HuH-7.5 (cell line): ENCODE measurements at places on chromosomes 7 and 10.

DNA sequence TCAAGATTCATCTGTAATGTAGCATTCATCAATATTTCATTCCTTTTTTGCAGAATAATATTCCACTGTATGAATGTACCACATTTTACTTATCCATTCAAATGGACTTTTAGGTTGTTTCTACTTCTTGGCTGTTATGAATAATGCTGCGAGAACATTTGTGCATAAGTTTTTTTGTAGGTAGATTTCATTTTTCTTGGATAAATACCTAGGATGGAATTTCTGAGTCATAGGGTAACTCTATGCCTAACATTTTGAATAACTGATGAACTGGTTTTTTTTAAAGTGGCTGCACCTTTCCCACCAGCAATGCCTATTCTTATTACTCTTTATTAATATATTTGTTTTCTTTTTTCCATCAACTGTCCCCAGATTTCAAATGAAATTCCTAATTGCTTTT, 9.1 kb upstream of the XPNPEP1 start:
- no peak for DNase-seq

- DNase-seq: no peak
These were observed 160.2 kb upstream of the SVIL start for GRCh38 chr10:29794776-29795611.

DNA sequence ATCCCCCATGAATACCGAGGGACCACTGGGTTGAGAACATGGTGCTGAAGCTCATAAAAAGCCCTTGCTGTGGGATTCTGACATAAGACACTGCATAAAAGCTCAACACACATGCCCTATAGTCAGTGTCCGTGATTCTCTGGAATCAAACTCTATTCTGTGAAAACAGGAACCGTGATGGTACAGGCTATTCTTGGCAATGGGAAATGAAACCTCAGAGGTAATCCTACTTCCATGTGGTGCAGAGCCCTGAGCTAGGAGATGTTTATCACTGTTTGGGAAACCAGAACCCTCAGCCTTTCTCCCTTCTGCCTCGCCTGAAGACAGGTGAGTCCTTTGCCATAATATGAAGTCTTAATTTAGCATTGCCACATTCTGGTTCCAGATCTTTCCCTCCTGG, 80.8 kb upstream of the PRSS1 start:
- no peak for DNase-seq

GRCh38 chr10:16943295-16944285, 126.4 kb upstream of the RSU1 start:
- DNase-seq: no peak

DNA sequence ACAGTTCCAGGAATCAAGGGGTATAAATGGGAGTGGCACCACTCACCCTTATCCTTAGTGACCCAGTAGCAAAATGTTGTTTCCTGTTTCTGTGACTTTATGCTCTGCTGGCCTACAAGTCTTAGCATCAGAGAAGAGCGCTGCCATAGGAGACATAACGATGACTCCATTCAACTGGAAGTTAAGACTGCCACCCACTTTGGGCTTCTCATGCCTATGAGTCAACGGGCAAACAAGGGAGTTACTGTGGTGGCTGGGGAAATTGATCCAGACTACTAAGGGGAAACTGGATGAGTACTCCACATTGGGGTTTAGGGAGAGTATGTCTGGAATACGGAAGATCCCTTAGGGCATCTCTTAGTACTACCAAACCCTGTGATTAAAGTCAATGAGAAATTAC, 40.6 kb upstream of the PIK3CG start:
- DNase-seq: no peak

GRCh38 chr7:87218796-87219544, 562 bp downstream of the TMEM243 start:
- no peak for DNase-seq

DNA sequence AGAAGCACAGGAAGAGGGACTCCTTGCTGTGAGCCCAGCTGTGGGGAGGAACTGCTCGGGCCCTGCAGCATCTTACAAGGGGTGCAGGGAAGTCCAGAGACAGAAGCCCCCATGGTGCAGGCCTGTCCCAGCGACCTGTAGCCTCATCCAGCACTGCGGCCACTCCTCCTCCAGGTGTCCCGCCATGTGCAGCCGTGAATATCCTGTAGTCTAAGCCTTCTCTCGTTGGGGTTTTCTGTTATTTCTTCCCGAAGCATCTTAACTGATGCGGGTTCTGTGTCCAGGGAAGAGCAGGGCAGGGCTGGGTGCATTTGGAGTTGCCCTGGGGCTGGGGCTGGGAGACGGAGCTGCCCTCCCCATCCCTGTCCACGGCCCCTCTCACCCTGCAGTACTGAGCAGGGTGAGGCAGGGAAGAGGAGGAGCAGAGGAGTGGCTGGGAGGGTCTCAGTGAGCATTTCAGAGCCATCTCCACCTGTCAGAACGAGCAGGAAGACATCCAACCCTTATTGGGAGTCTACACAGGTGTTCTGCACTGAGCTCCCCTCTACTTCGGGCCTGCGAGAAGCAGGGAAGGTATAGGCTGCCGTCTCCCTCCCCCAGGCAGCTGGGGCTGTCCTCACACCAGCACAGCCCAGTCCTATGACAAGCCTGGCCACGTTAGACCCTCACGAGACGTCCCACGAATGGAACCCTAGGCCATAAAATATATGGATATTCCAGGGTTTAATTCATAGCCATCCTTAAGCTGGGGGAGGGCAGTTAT, 494.5 kb downstream of the DNAJB6 start:
- DNase-seq: no peak

GRCh38 chr7:50564640-50565558, at the start of gene DDC:
TSS of gene DDC (minus strand) at chr7:50565405. CDS start at chr7:50544085, 21,320 bp downstream.
- no peak for DNase-seq

DNA sequence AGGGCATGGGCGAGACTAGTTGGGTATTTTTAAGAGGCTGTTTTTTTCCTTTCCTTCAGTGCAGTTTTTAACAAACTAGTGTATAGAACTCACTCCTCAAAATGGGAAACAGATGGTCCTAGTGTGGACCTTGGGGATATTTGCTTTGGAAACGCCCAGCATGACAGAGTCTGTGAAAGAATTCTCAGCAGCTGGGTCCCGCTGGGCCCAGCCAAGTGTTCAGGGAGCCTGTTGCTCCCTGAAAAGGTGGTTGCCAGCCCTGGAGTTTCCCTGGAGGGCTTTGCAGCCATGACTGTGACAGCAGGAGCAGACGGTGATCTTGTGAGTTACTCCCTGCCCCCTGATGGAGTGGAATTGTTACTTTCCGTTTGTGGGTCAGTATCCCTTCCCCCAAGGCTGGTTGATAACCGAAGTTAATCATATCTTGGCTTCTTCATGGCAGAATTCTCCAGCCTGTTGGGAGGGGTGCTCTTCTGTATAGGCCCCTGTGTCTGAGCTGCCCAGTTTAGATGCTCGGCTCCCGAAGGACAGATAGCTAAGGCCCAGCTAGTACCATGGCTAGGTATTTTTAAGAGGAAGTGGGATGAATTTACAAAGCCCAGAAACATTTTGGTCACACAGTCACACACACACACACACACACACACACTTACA, 278.6 kb upstream of the HABP2 start:
- DNase-seq: no peak

DNA sequence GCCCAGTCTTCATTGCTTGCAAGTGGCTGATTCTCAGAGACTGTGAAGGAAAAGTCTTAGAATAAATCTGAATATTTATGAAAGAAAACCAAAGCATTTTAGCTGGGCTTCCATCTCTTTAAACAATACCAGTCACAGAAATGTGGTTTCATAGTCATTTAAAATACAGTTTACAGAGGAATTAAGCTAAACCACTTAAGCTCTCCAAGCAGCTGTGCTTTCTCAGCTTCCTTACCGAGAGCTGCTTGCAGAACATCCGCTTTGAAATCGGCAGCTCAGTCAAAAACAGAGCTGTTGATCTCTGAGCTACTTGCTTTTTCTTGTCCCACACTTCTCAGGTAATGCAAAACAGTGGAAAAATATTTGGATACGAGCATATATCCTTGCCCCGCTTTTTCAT, 134.5 kb downstream of the DYNC1I1 start:
- no peak for DNase-seq

DNA sequence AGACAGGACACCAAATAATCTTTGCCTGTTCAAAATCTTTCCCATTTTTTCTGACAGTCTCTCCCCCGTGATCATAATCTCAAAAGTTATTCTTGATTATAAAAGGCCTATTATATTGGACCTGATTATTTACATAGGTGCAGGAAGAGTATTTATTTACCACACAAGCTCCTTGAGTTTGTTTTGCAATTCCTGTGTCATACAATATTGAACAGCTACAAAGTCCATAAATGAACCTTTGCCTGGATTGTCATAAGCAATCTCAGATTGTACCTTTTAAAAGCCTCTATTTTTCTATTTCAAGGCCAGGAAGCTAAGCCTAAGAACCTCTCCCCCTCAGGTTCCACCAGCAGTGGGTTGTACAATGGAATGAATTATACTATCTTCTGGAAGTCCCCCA, 183.9 kb upstream of the MEOX2 start:
- DNase-seq: no peak

DNA sequence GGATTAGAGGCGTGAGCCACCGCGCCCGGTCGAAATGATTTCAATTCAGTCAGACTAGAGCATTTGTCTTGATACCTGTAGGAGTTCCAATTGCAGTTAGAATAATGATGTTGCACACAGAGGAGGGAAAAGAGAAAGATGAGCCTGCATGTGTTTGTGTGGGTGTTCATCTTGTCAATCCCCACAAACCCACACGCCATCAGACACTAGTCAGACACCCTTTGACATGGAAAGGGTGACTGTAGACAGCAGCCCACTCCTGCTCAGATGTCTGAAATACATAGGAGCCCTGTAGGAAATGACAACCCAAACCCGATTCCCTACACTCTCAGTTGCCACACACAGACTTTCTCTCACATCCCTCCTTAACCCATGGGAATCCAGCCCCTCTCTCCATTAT, 92.0 kb downstream of the ABLIM1 start:
- DNase-seq: no peak

- no peak for DNase-seq
These were observed 52.5 kb downstream of the SCRN1 start for GRCh38 chr7:29937132-29937531.

GRCh38 chr7:11069591-11069990, 95.9 kb downstream of the PHF14 start:
- no peak for DNase-seq

- DNase-seq: no peak
These were observed 498.1 kb downstream of the PLXNA4 start for GRCh38 chr7:132077971-132078685.

- no peak for DNase-seq
These were observed 542.4 kb upstream of the ADARB2 start for GRCh38 chr10:2279711-2280110.

DNA sequence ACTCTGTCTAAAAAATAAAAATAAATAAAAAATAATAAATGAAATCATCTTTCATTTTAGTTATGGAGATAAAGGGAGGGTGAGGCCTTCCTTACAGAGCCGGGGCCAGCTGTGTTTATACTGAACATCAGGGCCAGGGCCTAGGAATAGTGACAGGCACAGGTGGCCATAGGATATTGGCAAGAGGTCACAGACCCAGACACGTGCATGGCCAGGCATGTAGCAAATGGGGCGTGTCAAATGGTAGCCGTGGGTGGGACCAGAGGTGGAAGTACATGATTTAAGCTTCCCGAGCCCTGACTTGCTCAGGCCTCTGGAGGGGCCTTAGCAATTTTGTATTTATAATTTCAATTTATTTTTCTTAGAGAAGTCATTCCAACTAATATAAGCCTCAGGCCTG, 353.0 kb downstream of the ANKRD30A start:
- no peak for DNase-seq

DNA sequence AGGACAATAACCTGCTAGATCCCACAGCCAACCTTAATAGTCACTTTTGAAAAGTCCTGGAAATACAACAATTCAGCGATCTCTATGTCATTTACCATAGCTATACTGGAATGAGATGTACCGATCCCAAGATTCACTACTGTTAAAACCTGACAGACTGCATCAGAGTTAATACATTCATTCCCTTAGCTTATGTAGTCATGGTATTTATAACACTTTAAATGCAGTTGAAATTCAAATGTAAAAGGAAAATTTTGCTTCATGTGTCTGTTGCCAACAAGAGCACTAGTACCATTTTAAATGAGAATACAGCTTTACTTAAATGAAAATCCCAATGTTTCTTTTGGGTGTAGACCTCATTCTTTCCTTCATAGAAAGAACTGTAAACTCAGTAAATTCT, 11.1 kb upstream of the GGCT start:
- no peak for DNase-seq

DNA sequence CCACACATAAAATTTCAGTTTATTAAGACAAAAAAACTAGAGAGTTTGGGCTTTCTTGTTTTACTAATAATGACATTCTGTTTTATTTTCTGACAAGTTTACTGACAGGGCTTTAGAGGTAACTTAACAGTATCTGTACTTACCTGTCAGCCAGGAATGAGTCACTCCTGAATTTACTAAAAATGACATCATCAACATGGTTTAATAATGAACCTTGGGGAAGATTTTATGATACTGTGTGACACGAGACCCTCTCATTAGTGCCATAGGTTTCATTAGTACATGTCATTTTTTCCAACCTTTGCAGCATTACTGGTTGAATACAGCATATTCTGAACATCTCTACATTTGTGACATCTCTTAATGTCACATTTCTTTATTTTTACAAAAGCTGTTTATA, 131.1 kb downstream of the KCND2 start:
- no peak for DNase-seq

- no peak for DNase-seq
These were observed 688.4 kb downstream of the REEP3 start for GRCh38 chr10:64209561-64209960.

DNA sequence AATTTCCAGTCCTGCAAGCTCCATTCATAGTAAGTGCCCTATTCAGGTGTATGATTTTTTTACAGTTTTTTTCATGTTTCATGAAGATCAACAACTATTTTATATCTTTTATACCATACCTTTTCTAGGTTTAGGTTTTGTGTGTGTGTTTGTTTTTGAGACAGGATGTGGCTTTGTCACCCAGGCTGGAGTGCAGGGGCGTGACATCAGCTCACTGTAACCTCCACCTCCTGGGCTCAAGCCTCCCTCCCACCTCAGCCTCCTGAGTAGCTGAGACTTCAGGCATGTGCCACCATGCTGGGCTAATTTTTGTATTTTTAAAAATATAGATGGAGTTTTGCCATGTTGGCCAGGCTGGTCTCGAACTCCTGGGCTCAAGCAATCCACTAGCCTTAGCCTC, 35.0 kb downstream of the ARMH3 start:
- DNase-seq: no peak
